ENCODE measurements at places on chromosomes 11 and 22.
A peak's percentile ranks its signal among the peaks of the same experiment; 100 is the strongest.

DNA sequence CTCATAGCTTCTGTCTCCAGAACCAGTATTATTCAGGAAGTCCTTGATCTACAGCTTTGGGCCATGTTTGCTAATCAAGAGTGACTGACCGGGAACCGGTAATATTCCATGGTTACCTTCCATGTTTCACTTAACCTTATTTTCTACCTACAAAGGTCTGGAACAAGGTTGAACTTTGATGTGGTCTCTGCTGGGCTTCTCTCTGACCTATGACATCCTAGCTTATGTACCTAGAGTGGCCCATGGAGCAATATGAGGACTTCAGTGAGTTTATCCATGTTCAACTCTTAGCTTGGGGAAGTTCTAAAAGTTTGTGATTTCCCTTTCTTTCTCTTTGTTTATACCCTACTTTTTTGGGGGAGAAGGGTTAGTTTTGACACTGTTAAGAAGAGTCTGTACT is 33.2 kb downstream of the CCDC90B start:
- DNase-seq = no peak

GRCh38 chr11:35088676-35089075 is 50.3 kb upstream of the CD44 start:
- peak; percentile 33 for DNase-seq

DNA sequence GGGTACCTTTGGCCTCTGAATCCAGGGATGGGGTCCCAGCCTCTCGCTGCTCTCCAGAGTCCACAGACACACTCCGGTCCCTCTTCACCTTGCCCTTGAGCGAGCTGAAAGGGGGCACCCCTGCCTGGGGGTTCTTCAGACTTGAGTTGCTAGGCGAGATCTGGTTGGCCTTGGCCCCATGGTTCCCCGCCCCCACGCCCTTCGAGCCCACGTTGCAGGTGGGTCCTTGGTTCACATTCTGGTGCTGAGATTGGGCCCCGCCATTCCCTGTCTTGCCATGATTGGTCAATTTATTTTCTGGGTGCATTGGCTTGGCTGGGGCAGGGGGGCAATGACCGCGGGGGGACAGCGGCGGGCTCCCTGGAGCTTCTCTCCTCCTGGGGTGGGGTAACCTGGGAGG is 17.5 kb downstream of the BCL9L start:
- no peak for DNase-seq

DNA sequence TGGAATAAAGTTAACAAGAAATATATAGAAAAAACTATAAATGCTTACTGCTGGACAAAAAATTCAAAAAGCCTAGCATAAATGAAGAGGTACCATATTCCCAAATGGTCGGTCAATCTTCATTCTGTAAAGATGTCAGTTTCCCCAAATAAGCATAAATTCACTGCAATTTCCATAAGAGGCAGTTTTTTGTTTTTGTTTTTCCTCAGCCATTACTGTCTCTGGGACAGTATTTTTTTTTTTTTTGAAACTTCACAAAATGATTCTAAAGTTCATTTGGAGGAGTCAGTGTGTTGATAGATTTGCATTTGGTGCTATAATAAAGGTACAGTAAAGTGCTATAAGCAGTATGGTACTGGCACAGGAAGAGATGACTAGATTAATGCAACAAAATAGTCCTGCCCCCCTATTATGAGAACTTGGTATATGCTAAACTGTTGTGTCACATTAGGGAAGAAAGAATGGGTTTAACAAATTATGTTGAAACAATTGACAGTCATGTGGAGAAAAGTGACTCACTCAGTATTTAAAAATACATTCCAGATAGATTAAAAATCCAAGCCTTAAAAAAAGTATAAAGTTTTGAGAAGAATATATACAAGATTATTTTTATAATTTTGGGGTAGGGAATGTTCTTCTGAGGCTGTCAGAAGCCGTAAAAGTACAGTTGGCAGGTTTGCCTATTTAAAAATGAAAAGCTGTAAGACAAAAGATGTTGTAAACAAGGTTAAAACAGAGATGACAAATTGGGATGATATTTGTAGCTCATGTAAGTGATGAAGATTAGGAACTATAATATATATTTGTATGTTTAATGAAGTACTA is 2.6 kb upstream of the FTH1 start:
- DNase-seq = no peak

GRCh38 chr22:50712341-50713007 is 25.5 kb upstream of the ACR start:
- no peak for DNase-seq

DNA sequence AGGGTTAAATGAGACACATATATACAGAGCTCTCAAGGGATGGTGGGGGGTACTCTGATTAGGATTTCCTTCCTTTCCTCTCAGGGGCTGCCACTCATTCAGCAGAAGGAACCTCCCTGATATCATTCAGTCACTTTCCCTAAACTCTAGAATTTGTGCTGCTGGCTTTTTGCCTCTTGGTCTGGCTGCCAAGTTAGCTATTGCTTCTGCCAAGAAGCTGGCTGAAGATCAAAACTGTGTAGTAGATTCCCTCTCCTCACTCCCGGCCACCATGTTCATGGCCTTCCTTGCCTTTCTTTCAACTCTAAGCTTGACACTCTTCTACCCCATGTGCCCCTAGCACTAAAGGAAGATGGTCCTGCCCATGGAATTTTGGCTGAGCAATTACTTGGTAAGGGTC is 18.7 kb downstream of the SLC6A5 start:
- no peak for DNase-seq

DNA sequence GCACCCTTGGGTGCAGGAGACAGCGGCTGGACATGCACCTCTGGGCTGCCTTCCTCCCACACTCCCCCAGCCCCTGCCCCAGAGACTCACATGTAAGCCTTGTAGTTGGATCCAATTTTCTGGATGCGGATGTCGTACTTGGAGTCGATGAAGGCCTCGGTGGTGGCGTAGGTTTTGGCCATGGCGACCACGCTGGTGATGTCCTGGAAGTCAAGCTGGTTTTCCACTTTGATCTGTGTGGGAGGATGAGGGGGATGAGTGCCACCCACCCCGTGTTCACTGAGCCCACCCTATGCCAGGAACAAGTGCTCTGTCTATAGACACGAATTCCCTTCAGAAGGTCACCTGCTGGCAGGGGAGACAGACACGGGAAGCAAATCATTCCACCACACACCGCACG is 66.9 kb downstream of the FBXO7 start:
- DNase-seq = no peak

DNA sequence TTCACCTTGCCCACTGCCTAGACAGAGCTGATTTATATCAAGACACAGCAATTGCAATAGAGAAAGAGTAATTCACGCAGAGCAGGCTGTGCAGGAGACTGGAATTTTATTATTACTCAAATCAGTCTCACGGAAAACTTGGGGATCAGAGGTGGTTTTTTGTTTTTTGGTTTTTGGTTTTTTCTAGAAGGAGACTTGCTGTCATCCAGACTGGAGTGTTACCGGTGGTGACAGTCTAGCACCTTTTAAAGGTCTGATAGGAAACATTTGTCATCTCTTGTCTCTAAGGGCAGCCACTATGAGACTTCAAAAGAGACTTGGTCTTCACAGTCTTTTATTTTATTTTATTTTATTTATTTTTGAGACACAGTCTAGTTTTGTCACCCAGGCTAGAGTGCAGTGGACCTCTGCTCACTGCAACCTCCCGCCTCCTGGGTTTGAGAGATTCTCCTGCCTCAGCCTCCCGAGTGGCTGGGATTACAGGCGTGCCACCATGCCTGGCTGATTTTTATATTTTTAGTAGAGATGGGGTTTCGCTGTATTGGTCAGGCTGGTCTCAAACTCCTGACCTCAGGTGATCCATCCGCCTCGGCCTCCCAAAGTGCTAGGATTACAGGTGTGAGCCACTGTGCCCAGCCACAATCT is 19.1 kb downstream of the APOBEC3H start:
- no peak for DNase-seq

- no peak for DNase-seq
Observed at GRCh38 chr11:115672999-115673411, 168.8 kb upstream of the CADM1 start.

DNA sequence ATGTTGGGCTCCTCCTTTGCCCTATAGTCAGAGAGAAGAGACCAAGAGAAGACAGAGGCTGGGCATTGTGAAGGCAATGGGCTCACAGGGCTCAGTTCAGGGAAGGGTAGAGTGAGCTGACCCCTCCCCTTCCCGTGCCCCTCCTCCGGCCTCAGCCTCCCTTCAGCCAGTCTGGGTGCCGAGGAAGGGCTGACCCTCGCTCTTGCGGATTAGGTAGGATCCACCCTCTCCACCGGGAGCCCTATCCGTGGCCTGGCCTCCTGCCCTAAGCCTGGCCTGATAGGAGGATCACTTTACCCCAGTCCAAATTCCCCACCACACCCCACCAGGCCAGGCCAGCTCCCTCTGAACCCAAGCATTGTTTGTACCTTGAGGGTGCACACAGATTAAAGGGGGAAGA is 1.8 kb upstream of the PPP1R14B start:
- no peak for DNase-seq

GRCh38 chr11:20616920-20617319 is 17.5 kb downstream of the SLC6A5 start:
- no peak for DNase-seq

- peak; percentile 33 for DNase-seq
Observed at GRCh38 chr11:12094872-12095800, 15.3 kb upstream of the MICAL2 start.

DNA sequence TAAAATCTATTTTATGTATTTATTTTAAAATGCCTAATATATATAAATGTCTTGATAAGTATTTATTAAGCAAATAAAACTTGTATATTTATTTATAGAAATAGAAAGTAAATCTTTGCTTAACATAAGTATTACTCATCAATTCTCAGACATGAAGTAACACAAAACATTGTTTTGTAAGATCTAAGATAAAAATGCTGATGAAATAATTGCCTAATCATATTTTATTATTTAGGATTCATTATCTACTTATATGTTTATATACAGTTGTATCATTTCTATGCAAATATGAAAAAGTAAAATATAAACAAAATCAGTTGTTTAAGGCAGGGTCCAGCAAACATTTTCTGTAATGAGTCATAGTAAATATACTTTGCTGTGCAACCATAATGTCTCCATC is 507.8 kb upstream of the CNTN5 start:
- DNase-seq = no peak

DNA sequence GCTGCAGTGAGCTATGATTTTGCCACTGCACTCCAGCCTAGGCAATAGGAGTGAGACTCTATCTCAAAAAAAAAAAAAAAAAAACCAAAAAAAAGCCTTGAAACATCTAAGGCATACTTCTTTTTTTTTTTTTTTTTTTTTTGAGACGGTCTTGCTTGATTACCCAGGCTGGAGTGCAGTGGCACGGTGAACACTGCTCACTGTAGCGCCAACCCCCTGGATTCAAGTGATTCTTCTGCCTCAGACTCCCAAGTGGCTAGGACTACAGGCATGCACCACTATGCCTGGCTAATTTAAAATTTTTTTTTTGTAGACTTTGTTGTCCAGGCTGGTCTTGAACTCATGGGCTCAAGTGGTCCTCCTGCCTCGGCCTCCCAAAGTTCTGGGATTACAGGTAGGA is 19.5 kb downstream of the ARFGAP3 start:
- no peak for DNase-seq

DNA sequence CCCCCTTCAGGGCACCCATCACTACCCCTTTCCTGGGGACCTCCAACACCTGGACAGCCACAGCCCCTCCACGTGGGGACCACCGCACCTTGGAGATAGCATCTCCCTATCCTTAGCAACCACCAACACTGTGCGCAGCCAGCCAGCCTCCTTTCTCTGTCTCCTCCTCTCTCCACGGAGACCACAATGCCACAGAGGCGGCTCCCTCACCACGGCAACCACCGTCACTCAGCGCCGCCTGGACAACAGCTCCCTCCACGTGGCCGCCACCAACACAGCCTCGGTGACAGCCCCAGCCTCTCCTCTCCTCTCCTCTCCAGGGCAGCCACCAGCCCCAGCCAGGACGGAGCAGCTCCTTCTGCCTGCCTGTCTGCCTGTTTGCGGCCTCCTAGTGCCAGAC is 10.5 kb downstream of the ELFN2 start:
- peak; percentile 45 for DNase-seq

- DNase-seq = no peak
Observed at GRCh38 chr11:27443227-27443626, 29.4 kb downstream of the LGR4 start.

GRCh38 chr22:30005213-30005857 is 74.9 kb upstream of the HORMAD2 start:
- DNase-seq = peak; percentile 77

DNA sequence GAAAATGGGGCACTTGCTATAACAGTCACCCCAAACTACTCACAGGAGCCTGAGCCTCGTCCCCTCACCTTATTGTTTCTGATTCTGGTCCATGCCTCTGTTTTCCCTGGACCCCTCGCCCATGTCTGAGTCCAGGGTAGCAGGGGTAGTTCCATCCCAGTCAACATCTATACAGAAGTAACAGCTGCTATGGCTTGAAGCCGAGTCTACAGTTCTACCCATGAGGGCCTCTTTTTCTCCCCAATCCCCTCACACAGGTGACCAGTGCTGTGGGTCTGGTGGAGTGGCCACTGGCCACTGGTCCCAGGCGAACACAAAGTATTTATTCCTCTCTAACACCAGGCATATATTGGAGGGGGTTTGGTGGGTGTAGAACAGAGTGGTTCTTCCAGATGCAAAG is 116.4 kb downstream of the ZNF280B start:
- DNase-seq = no peak

DNA sequence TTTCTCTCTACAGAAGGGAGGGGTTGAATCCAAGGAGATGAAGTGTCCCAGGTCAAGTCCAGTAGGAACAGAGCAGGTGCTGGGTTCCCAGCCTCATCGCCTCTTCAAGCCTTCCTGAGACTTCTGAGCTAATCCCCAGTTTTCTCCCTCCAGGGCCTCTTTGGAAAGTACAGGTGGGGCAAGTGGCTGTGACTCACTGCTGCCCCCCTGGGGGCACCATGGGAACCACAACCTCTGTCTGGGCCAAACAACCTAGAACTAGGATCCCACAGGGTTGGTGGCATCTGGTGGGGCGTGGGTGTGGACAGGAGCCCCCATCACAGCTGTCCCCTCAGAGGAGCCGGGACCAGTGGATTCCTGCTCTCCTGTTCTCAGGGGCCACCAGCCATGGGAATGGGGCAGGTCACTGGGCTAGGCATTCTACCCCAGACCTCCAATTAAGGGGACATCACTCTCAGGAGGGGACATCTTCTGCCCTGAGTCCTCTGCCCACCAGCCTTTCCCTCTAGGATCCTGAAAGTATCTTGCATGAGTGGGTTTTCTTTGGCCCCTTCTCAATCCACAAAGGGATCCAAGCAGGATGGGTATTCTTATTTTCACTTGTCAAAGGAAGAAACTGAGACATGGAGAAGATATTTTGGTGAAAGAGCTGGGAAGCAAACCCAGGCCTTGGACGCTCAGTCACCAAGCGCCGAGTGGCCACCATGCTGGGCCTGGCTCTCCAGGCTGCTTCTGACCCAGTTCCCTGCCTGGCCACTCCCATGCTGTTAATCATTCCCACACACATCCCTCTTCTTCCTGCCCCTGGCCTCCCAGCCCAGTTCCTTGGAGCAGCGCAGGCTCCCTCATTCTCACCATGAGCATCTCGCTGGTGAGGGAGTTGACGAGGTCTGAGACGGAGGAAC is 23.8 kb downstream of the LRRC10B start:
- DNase-seq = peak; percentile 65

- peak; percentile 65 for DNase-seq
Observed at GRCh38 chr22:38240734-38241252, 32.0 kb downstream of the TMEM184B start.

Data from body of pancreas (tissue), 4 donors.